ENCODE measurements at places on chromosomes 3 and 15. TPM values are rescaled to one million over a fixed set of nuclear protein-coding genes. Genes with fewer than 3 reads are reported as not detected.

- peak overlapping the region; percentile 69 for H3K27ac ChIP-seq
- H3K27me3 ChIP-seq, result no peaks in the 10 kb centered on the region
- H3K4me1 ChIP-seq, result no peaks in the 10 kb centered on the region
- peak overlapping the region; percentile 86 for H3K4me3 ChIP-seq
These were observed 676 bp downstream of the TCF12 start for GRCh38 chr15:56919031-56919608.

GRCh38 chr15:79635149-79635771 lies 203.1 kb downstream of the MINAR1 start:
- no peak for DNase-seq
- no peaks in the 10 kb centered on the region for H3K27me3 ChIP-seq
- H3K27ac ChIP-seq, result no peak overlapping the region
- H3K4me3 ChIP-seq, result no peak overlapping the region
- H3K4me1 ChIP-seq, result no peaks in the 10 kb centered on the region
- H3K36me3 ChIP-seq, result no peaks in the 10 kb centered on the region

DNA sequence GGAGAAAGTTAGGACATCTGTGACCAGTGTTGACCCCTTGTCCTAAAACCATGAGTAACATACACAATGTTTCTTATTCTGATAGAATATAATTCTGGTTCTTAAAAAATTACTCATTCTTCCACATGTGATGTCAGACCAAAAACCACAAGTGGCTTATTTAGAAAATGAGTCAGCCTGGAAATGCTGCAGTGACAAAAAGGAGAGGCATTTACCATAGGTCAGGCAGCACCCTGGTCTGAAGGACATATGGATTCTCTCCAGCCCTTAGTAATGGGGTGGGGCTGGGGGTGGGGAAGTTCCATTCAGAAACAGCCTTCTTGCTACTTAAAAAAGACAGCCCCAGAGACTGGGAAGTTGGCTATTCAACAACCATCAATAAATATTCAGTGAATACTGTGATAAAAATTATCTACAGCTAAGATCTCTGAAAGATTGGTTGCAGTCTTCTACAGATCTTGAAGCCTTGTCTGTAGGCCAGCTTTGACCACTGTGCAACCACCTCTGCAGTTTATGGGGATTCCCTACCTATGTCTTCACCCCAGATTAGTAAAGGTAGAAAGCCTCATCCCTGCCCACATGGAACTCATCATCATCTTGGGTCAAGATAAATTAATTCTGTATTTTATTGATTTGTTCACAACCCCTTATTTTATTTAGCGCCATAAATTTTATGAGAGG lies 34.9 kb upstream of the TIMP4 start:
- no peak overlapping the region for H3K4me3 ChIP-seq
- H3K36me3 ChIP-seq, result no peaks in the 10 kb centered on the region
- peaks cover 48% of the 10 kb centered on the region for H3K4me1 ChIP-seq
- peak overlapping the region; percentile 79 for H3K27ac ChIP-seq
- peak; percentile 75 for DNase-seq
- no peaks in the 10 kb centered on the region for H3K27me3 ChIP-seq

GRCh38 chr15:67922106-67922675 lies 82.3 kb upstream of the RNU6-1 start:
- H3K4me1 ChIP-seq, result no peaks in the 10 kb centered on the region
- no peak for DNase-seq
- H3K27ac ChIP-seq, result no peak overlapping the region

DNA sequence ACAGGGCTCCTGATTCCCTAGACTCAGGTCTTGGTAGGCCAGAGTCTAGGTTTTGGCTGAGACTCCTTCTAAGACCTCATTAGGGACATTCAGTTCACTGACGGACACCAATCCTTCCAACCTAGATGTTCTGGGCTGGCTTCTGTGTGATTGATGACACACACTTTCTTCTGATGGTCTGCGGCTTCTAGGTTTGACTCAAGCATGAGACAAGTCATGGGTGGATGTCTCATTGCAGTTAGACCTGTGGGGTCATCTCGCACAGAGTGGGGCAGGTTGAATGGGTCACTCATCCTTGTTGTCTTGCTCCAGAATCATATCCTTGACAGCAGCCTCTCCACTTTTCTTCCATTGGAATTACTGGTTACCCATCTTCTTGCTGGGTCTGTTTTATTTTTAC lies 35.8 kb downstream of the ARNT2 start:
- no peaks in the 10 kb centered on the region for H3K27me3 ChIP-seq
- DNase-seq, result no peak
- no peaks in the 10 kb centered on the region for H3K36me3 ChIP-seq

GRCh38 chr3:129699199-129699598 lies 92.7 kb upstream of the PLXND1 start:
- H3K27ac ChIP-seq, result no peak overlapping the region
- H3K36me3 ChIP-seq, result no peaks in the 10 kb centered on the region
- no peak overlapping the region for H3K4me3 ChIP-seq
- no peaks in the 10 kb centered on the region for H3K27me3 ChIP-seq
- no peak for DNase-seq

- no peaks in the 10 kb centered on the region for H3K27me3 ChIP-seq
- no peaks in the 10 kb centered on the region for H3K36me3 ChIP-seq
- no peak overlapping the region for H3K27ac ChIP-seq
- no peak for DNase-seq
- H3K4me3 ChIP-seq, result no peak overlapping the region
These were observed 40.9 kb downstream of the C2CD4A start for GRCh38 chr15:62107571-62108121.

DNA sequence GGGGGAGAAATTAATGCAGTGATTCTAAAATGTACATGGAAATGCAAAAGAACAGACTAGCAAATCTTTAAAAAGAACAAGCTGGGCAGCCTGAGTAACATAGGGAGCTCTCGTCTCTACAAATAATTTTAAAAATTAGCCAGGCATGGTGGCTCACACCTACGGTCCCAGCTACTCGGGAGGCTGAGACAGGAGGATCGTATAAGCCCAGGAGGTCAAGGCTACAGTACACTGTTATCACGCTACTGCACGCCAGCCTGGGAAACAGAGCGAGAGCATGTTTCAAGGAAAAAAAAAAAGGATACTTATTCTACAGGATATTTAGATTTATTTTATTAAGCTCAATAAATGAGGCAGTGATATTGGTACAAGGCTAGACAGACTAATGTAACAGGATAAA lies 40.9 kb downstream of the STAG1 start:
- H3K36me3 ChIP-seq, result no peaks in the 10 kb centered on the region
- no peak for DNase-seq
- no peaks in the 10 kb centered on the region for H3K27me3 ChIP-seq
- no peak overlapping the region for H3K4me3 ChIP-seq
- H3K4me1 ChIP-seq, result no peaks in the 10 kb centered on the region

DNA sequence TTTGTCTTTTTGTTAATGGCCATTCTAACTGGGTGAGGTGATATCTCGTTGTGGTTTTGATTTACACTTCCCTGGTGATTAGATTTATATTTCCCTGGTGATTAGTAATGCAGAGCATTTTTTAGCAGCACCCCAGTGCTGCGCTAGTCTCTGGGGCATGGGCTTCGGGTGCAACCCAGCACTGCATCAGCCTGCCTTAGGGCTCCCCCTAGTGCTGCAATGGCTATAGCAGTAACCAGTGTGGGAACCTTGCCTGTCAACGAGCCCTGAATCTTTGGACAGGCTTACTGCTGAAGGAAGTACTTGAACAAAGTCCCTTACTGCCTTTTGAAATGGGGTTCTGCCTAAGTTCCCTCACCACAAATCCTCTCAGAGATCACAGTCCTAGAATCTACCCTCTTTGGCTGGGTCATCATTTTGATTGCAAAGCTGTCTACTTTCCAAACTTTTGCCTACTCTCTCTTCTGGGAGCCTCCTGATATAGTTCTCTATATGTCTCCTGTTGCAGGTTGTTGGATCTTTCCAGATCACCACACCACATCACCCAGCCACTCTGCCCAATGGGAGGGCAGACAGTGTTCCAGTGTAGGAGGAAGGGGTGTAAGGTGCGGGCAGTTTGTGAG lies 79.2 kb upstream of the CCNL1 start:
- DNase-seq, result peak; percentile 8
- H3K4me1 ChIP-seq, result no peaks in the 10 kb centered on the region
- no peak overlapping the region for H3K27ac ChIP-seq
- no peaks in the 10 kb centered on the region for H3K36me3 ChIP-seq

DNA sequence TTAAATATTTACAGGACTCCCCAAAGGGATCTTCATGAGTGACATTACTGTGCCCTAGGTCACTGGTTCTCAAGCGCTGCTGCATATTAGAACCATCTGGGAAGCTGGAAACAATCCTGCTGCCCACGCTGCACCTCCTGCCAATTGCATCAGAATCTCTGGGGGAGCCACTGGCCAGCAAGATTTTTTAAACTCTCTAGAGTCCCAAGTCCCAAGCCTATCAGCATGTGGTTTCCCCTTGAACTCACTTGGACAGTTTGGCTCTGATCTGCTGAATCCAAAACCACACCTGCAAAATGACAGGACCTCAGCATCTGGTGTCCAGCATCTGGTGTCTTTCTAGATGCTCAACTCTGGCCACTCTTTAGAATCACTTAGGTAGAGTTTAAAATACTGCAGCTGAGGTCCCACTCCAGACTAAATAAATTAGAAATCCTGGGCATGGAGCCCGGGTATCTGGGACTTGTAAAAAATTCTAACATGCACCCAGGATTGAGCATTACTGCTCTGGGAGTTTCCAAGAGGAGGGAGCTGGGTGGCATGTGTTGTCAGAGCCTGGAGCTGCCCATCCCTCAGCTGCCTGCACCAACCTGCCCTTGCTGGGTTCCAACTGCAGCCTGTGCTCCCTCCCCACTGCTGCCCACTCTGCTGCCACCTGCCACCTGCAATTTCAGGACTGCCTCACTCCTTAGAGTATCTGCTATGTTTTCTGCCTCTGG lies 311.3 kb downstream of the SLC9A9 start:
- peaks cover 29% of the 10 kb centered on the region for H3K4me1 ChIP-seq
- no peaks in the 10 kb centered on the region for H3K36me3 ChIP-seq
- H3K4me3 ChIP-seq, result peak overlapping the region; percentile 41
- no peak for DNase-seq

GRCh38 chr3:66712210-66712609 lies 211.4 kb upstream of the LRIG1 start:
- no peak overlapping the region for H3K4me3 ChIP-seq
- no peak for DNase-seq
- no peaks in the 10 kb centered on the region for H3K4me1 ChIP-seq
- H3K27ac ChIP-seq, result no peak overlapping the region
- no peaks in the 10 kb centered on the region for H3K27me3 ChIP-seq
- no peaks in the 10 kb centered on the region for H3K36me3 ChIP-seq

- H3K4me1 ChIP-seq, result no peaks in the 10 kb centered on the region
- H3K27ac ChIP-seq, result no peak overlapping the region
- no peaks in the 10 kb centered on the region for H3K27me3 ChIP-seq
- DNase-seq, result no peak
These were observed 40.5 kb upstream of the B3GNT5 start for GRCh38 chr3:183212565-183212964.

DNA sequence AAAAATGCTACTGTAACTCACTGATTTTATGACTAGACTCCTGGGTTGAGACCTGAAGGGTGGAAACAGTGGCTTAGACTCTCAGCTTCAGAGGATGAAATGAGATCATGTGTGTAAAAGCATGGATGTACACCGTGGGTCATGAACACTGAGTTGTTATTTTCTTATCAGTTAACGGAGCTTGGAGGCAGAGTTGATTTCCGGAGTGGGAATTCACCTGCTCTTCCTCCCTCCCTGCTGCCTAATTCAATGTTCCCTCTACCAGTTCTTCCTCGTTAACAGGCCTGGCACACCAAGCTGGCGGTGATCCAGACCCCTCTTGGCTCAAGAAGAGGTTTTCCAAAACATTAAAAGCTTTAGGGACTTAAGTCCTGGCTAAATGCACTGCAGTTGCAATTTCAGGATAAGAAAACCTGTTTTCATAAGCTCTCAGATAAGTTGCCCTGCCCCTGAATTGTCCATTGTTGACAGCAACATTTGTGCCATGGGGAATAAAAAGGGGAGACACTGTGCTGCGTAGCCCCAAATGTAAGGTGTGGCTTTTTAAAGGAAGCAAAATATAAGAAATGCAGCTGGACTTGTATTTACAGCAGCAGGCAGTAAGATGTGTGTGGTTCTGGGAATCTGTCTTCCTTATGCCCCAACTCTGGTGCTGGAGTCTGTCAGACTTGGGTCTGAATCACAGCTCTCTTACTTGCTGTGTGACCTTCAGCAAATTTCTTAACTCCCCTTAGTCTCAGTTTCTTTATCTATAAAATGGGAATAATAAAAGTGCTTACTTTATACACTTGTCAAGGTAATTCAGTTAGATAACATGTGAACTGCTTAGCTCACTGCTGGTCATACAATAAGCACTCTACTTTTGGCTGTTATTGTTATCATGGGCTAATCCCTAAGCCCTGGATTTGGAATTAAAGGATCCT lies 9.9 kb downstream of the PDIA5 start:
- DNase-seq, result no peak
- no peaks in the 10 kb centered on the region for H3K36me3 ChIP-seq
- no peaks in the 10 kb centered on the region for H3K27me3 ChIP-seq
- H3K4me1 ChIP-seq, result peaks cover 12% of the 10 kb centered on the region
- no peak overlapping the region for H3K27ac ChIP-seq

The FAM81A gene
- total RNA-seq, result 19.9 TPM

The ACTRT3 gene
- 0.11 TPM for total RNA-seq

The FBXW12 gene
- not detected for total RNA-seq

The GABRR3 gene
- total RNA-seq, result not detected

The SEMA6D gene
- total RNA-seq, result not detected

The CFAP100 gene
- not detected for total RNA-seq

The SLCO2A1 gene
- total RNA-seq, result 0.05 TPM

The SLC27A2 gene
- 0.38 TPM for total RNA-seq

The ZNF620 gene
- 2.9 TPM for total RNA-seq

All from GM12878 (cell line).